Ascending aorta (tissue), 2 donors: ENCODE measurements at places on chromosomes 5 and 9. TPM values are rescaled to one million over a fixed set of nuclear protein-coding genes. Genes with fewer than 3 reads are reported as not detected.

- H3K27ac ChIP-seq: no peak overlapping the region
- H3K27me3 ChIP-seq: no peaks in the 10 kb centered on the region
- H3K4me1 ChIP-seq: peaks cover 4% of the 10 kb centered on the region
- H3K4me3 ChIP-seq: peak overlapping the region; percentile 41
- no peak for DNase-seq
These were observed 596.9 kb downstream of the PDE4D start for GRCh38 chr5:59296317-59297264.

- H3K4me3 ChIP-seq: no peak overlapping the region
- no peaks in the 10 kb centered on the region for H3K36me3 ChIP-seq
- H3K27me3 ChIP-seq: no peaks in the 10 kb centered on the region
- peaks cover 2% of the 10 kb centered on the region for H3K4me1 ChIP-seq
- DNase-seq: peak; percentile 31
These were observed 51.4 kb downstream of the PFDN1 start for GRCh38 chr5:140251527-140251973.

- H3K36me3 ChIP-seq: no peaks in the 10 kb centered on the region
- H3K27me3 ChIP-seq: no peaks in the 10 kb centered on the region
- H3K27ac ChIP-seq: no peak overlapping the region
- no peak overlapping the region for H3K4me3 ChIP-seq
These were observed 228.9 kb downstream of the SH3GL2 start for GRCh38 chr9:17807613-17808282.

OR1J2 gene
- total RNA-seq: not detected

- H3K4me1 ChIP-seq: peaks cover 5% of the 10 kb centered on the region
- H3K27me3 ChIP-seq: no peaks in the 10 kb centered on the region
- no peaks in the 10 kb centered on the region for H3K36me3 ChIP-seq
- DNase-seq: no peak
- H3K4me3 ChIP-seq: no peak overlapping the region
These were observed 4.5 kb upstream of the OTULIN start for GRCh38 chr5:14659821-14660607.

DNA sequence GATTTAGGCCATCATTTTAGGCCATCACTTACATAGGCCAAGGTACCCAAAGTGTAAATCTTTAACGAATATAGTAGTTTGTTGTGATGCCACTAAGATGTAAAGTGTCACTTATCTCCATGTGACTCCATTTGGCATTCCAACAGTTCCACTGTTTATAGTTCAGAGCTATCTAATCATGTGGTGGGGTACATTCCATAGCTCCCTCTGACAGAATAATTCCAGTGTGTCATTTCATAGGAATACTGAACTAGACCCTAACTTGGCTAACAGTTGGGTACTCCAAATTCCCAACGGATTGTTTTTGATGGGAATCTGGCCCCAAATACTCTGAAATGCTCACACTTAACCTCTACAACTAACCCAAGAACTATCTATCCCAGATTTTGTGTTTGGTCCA lies 76.7 kb upstream of the FST start:
- no peaks in the 10 kb centered on the region for H3K36me3 ChIP-seq
- no peak for DNase-seq
- H3K27me3 ChIP-seq: no peaks in the 10 kb centered on the region
- H3K27ac ChIP-seq: no peak overlapping the region
- H3K4me3 ChIP-seq: no peak overlapping the region
- H3K4me1 ChIP-seq: no peaks in the 10 kb centered on the region

DNA sequence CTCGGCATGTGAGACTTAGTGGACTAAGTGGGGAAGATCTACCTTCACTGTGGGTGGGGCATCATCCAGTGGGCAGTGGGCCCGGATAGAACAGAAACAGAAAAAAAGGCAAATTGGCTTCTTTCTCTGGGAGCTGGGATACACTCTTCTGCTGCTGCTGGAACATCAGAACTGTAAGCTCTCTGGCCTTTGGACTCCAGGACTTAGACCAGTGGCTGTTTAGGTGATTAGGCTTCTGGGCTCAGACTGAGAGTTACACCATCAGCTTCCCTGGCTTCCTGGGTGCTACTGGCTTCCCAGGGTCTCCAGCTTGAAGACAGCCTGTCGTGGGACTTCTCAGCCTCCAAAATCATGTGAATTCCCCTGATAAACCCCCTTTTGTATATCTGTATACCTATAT lies 122.7 kb upstream of the SLC28A3 start:
- H3K4me1 ChIP-seq: no peaks in the 10 kb centered on the region
- no peak overlapping the region for H3K4me3 ChIP-seq
- no peak for DNase-seq
- H3K36me3 ChIP-seq: no peaks in the 10 kb centered on the region
- no peak overlapping the region for H3K27ac ChIP-seq

NOXA1 gene
- 6.9 TPM for total RNA-seq
